ENCODE measurements at places on chromosomes 6 and 20. TPM values are rescaled to one million over a fixed set of nuclear protein-coding genes. Genes with fewer than 3 reads are reported as not detected.
A peak's percentile ranks its signal among the peaks of the same experiment; 100 is the strongest.

DNA sequence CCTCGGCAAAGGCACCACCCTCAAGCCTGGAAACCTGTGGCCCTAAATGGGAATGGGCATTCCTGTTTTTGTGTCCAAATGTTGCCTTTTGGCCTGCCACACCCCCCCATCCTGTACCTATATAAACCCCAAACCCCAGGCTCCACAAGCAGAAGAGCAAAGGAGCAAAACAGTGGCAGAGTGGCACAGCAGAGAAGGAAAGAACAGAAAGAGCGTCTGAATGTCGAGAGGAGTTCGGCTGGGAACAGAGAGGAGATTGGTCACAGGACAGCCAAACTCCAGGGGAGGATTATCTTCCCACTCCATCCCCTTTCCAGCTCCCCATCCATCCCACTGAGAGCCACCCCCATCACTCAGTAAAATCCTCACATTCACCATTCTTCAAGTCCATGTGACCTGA lies 58.0 kb upstream of the PREP start:
- DNase-seq, result no peak

DNA sequence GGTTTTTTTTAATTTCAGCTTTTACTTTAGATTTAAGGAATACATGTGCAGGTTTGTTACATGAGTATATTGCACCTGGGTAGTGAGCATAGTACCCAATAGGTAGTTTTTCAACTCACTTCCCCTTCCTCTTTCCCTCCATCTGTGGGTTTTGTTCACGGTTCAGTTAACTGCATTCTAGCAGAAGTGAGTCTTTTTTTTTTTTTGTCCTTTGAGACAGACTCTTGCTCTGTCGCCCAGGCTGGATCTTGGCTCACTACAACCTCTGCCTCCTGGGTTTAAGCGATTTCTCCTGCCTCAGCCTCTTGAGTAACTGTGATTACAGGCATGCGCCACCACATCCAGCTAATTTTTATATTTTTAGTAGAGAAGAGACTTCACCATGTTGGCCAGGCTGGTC lies 8.7 kb downstream of the UBR2 start:
- DNase-seq, result no peak

GRCh38 chr6:74715355-74716085 lies 490.3 kb downstream of the COL12A1 start:
- no peak for DNase-seq

DNA sequence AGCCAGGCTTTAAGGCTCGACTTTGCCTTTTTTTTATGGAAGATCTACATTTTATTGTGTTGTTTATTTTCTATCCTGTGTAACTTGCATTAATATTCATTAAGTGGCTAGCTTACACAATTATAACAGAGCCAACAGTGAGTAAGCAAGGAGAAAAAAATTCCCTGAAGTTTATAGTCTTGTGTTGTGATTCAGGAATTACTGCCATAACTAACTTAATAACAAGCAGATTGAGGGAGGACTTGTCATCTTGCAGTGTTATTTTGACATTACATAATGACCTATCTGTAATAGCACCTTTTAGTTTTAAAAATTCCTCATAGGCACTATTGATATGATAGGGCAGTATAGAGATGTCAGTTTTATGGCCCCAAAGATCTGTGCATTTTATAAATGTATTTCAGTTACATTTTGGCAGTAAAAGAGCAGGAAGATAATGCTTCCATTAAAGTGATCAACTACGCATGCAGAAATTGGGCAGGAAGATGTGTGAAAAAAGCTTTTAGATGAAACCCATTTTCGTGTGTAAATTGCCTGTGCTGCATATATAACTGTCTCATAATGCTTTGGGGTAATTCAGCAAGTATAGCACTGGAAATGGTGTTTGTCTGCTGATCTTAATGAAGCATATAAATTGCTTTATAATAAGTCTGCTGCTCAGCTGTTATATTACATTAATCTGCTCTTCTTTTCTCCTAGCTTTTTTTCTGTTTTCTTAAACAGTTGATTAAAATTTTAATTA lies 123.0 kb downstream of the SMAP1 start:
- DNase-seq, result no peak

DNA sequence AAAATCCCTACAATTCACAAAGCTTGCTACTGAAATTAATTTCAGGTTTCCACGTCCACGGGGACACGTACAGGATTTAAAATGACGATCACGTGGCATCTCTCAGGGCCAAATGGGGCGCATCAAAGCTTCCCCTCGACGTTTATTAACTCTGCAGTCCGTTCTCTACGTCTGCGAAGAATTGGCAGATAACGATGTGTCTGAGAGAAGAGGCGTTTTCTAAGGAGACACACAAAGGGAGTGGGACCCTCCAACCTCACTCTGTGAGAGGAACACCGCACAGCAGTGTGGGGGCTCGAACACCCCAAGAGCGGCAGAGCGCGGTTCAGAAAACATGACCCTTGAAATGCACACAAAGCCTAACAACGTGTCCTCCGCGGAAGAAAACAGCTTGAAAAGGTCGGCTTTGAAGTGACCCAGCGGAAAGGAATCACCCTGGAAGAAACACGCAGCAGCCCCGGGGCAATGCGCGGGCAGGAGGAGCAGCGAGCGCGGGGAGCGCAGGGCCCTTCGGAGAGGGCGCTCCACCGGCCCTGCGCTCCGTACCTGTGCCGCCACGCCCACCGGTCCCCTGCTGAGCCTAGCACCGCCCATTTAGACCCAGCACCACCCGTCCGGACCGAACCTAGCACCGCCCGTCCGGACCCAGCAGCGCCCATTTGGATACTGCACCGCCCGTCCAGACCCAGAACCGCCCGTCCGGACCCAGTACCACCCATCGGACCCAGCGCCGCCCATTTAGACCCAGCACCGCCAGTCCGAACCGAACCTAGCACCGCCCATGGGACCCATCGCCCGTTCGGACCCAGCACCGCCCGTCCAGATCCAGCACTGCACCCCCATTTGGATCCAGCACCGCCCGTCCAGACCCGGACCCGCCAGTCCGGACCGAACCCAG lies 1.1 kb upstream of the AFDN start:
- peak; percentile 91 for DNase-seq

RCAN2 gene
- total RNA-seq, result 8.1 TPM

ECT2L gene
- not detected for total RNA-seq

MYL9 gene
- total RNA-seq, result 193 TPM

SLCO4A1 gene
- 18.2 TPM for total RNA-seq
